Skeletal muscle tissue (tissue), 5 donors: ENCODE measurements at places on chromosomes 1 and 21. TPM values are rescaled to one million over a fixed set of nuclear protein-coding genes. Genes with fewer than 3 reads are reported as not detected.

The LYPLA2 gene
- total RNA-seq: 21.9 TPM

The USP1 gene
- total RNA-seq: 24.0 TPM

The MSTO1 gene
- total RNA-seq: 16.2 TPM

The HES2 gene
- not detected for total RNA-seq

The NTMT2 gene
- 0.52 TPM for total RNA-seq

The JAM2 gene
- total RNA-seq: 18.8 TPM
